Neural progenitor cell (in vitro differentiated cells): ENCODE measurements at places on chromosomes 2 and 18.

DNA sequence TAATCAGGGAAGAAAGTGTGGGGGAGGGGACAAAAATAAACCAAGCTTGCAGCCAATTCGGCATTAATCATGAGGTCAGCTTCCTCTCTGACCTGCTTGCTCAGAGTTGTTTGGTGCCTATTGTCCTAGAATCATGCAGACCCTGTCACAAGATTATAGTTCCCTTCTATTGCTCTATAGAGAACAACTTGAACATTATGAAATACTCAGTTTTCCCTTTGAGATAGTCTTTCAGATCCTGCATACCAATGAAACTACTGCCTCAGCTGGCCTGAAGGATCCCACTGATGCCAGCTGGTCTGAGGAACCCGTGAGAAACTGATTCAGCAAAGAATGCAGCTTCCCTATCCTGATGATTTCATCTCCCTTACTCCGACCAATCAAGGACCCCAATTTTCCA lies 955 bp upstream of the BBS5 start:
- no peak for DNase-seq

DNA sequence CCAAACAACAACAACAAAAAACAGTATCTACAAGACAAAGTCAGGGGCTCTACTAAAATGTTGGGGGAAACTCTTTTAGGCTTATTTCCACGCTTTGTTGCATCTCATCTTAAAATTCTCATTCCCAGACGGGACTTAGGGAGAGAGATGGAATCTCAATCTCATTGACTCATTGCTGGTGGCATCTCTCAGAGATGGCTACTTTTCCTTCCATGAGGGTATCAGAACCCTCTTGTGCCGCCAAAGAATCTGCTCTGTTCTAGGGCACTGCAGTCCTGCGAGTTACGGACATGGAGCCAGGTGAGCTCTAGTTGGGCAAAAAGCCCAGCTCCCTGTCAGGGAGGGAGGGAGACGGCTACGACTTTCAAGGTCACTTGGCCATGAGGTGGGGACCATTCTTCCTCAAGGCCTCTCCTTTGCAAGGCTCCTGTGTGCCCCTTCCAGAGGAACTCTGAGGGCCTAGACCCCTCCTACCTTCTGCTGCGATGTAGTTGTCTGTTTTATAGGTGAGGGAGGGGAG lies 68.0 kb downstream of the MYCN start:
- no peak for DNase-seq

DNA sequence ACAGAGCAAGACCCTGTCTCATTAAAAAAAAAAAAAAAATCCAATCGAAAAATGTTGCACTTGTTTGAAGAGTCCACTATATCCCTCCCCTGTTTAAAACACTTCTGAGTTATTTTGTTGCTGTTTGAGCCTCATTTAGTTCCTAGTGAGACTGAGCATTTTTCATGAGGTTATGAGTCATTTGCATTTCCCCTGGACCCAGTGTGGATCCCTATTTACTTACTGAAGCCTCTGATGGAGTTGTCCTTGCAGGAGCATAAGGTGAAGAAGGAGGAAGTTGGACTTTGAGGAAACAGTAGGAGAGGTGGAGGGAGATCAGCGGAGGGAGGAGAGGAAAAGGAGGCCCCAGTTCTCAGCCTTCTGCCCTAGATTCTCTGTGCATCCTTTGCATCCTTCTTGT lies 5.1 kb downstream of the CXCR1 start:
- DNase-seq = no peak

GRCh38 chr18:48702346-48703027 lies 163.7 kb downstream of the CTIF start:
- no peak for DNase-seq

DNA sequence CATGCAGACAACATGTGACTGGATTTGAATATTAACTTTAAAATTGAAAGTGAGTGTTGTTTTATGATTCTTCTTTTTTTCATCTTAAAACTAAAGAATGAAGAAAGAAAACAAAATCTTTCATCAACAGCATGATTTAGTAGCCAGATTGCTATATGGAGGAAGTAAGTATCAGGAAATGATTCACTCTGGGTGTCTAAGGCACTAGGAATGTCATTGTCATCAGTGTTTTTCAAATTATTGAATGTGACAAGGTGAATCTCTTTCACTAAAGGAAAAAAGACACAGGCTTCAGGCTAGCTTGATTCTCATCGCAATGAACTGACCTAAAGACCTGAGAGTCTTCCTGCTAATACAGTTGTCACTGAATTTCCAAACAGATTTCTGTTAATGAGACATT lies 430.1 kb downstream of the FBXO15 start:
- DNase-seq = no peak

DNA sequence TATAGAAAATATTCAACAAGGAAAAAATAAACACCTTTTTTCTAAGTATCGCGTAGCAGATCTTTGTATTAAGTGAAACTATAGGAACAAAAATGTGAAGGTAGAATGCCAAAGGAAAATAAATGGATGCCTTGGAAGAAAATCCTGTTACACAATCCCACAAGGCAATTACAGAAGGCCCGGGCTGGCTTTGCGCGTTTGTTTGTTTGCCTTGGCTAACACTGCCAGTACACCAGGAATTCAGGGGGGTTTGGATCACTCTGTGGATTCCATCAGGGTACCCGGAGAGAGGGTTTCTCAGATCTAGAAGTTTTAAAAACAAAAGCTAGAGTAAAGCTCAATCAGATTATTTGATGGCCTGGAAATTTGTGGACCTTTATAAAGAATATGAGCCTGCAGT lies 478.3 kb downstream of the FBXO15 start:
- peak; percentile 48 for DNase-seq
